ENCODE measurements at places on chromosomes 11 and 22.

DNA sequence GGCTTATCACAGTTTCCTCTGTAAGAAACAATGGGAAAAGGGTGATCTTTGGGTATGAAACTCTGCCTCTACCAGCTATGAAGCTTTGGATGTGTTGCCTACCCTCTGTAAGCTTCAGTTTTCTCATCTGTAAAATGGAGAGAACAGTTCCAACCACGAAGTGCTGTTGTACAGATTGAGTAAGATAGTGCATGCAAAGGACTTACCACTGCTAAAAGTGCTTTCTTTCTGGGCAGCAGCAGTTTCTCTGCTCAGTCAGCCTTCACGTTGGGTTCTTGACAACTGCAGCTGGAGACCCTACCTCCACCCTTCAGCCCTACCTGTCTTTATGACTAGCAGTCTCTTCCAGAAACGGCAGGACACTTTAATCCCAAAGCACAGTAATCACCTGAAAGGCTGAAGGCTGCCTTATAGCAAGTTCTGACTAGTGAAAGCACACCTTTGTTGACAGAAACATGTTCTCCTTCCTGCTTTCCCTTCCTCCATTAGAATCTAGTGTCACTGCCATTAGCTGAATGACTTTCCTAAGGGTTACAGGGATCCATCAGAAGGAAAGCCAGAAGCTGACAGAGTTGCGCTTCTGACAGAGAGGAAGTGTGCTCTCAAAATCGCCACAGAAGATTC, 91.4 kb downstream of the RPL27A start:
- no peak for DNase-seq

- no peak for DNase-seq
Measured at GRCh38 chr11:118715245-118715831, 35.9 kb upstream of the TREH start.

GRCh38 chr11:111355956-111356659, 23.0 kb downstream of the POU2AF1 start:
- no peak for DNase-seq

GRCh38 chr11:15617126-15617525, 502.4 kb downstream of the INSC start:
- no peak for DNase-seq

- no peak for DNase-seq
Measured at GRCh38 chr22:43479301-43479950, 67.6 kb downstream of the MPPED1 start.

GRCh38 chr11:3888876-3889275, 33.4 kb downstream of the STIM1 start:
- no peak for DNase-seq
